Kidney capillary endothelial cell (primary cell): ENCODE measurements at places on chromosomes 12 and 14.

DNA sequence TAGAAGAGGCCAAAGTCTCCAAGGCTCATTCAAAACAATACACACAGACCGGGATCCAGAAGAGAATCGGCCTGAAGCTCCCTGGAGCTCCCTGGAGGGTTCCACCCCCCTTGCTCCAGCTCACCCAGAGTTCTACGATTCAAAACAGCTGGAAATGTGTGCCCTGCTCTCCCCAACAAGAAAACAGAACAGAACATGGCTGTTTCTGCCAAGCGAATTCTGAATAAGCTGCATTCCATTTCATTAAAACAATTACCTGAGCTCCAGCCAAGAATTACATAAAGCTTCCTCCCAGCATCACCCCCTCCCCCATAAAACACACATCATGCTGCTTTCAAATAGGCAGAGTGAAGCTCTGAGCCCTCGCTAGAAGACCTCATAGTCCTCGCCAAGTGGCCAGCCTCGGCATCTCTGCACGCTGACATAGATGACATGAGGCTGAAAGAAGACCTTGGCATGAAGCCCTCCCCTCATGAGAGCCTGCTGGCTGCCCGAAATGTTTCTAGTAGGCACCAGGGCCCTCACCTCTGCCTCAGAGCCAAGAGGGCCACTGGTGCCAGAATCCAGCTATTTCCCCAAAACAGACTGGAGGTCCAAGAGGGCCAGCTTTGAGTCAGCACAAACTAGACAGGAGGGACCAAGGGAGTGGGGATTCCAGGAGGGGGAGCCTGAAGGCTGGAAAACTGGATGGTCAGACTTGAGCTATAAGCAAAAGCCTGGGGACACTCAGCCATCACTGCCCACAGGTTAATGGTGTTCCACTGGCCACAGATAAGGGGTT is 8.3 kb downstream of the PXN start:
- peak; percentile 91 for DNase-seq

- DNase-seq: peak; percentile 82
Measured at GRCh38 chr14:97077253-97077653, 280.1 kb downstream of the VRK1 start.

DNA sequence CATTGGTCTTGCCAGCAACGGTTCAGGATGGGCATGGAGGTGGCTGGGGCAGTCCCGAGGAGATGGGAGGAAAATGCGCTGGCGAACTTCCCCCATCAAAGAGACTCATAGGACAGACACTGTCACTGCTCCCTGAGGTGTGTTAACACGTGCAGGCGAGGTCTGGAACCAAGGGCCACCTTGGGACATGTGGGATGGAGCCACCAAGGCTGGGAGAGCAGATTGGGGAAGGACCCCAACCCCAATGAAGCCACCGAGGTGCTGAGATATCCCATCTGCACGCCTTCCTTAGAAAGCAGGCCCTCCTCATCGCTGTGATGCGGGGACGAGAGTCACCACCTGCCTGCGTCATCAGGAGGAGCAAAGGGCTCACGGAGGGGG is 16.9 kb upstream of the BEGAIN start:
- no peak for DNase-seq

GRCh38 chr12:47553266-47553665 is 152.6 kb downstream of the RPAP3 start:
- DNase-seq: no peak

DNA sequence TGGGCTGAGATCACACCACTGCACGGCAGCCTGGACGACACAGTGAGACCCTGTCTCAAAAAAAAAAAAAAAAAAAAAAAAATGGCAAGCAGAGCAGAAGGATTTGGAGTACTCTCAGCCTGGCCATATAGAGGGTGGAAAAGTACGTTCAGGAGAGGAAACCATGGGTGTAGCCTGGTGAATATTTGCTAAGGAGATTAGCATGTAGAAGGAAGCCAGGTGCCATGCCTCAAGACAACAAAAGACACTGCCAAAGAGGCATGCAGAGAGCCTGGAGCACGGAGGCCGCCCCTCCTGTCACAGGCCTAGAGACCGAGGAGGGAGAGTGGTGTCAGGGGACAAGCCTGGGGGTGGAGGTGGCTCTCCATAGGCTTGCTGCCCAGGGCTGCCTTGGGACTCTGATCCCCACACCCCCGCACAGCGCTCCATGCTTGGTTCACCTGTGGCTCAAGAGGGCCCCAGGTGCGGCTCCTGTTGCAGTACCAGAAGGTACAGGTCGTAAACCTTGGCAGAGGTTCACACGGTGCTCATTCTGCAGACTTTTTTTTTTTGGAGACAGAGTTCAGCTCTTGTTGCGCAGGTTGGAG is 27.9 kb upstream of the DEGS2 start:
- DNase-seq: no peak

DNA sequence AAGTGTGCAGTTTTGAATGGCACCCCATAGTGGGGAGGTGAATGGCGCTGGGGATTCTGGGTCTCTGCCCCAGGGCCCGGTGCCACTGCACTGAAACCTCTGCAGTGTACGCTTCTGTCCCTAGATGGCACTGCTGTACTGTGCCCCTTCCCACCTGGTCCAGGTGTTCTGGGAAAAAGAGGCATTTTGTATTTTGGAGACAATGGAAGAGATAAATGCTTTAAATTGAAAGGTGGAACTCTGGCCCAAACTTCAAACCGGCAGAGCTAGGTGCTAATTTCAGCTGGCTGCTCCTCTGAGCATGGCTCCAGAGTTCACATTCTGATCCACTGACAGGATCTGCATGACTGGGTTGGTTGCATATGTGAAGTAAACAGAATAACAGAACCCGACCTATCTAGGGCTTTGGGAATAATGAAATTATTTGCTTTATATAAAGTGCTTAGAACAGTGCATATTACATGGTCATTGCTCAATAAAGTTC is 52.2 kb downstream of the KRT80 start:
- DNase-seq: no peak
